ENCODE measurements at places on chromosomes 16 and 17.
A peak's percentile ranks its signal among the peaks of the same experiment; 100 is the strongest.

DNA sequence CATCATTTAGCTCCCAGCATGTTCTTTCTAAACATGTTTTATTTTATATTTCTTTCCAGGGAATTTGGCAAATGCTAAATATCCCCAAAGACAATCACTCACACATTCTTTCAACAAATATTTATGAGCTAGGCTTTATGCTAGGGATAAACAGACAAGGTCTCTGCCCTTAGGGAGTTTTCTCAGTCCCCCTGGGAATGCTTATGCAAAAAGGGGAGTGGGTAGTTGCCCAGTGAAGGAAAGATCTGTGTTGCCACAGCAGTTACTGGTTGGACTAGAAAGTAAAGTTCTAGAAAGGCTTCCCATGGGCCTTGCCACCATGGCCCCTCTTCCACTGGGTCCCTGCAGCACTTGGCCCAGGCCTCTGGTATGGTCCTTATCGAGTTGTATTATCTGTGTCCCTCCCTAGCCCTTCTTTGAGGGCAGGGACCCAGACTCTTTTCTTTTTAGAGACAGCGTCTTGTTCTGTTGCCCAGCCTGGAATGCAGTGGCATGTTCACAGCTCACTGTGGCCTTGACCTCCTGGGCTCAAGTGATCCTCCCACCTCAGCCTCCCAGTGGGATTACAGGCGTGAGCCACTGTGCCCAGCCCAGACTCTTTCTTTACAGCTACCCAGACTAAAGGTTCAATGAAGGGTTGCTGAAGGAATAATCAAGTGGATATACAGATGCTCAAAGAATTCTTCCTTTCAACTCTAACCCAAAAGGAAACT is 78.0 kb downstream of the YPEL2 start:
- DNase-seq = no peak

DNA sequence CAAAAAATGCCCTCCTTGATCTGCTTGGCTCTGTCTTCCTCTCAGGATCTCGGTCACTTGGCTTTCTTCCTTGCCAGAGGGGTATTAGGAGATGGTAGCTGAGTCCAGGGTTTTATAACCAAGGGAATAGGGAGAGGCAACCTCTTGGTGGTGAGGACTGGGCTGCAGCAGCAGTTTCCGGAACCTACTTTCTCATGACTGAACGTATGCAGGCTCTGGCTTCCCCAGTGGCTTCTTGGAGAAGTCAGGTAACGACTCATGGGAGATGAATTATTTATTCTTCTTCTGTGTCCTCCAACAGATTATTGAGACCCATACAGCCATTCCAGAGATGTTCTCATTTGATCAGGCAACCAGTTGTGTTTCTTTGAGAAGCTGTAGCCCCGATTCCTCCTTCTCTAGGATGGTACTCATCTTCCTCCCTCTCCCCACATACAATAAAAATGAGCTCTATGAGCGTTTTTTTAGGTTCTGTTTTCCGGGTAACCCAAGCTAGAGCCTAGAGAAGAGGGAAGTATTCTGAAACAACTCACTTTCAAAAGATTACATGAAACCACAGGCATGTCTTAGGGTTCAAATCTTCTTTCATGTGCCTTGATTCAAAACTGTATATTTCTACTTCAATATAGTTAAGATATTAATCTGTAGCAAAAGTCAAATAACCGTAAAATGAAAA is 22.3 kb upstream of the DHX40 start:
- DNase-seq = no peak

DNA sequence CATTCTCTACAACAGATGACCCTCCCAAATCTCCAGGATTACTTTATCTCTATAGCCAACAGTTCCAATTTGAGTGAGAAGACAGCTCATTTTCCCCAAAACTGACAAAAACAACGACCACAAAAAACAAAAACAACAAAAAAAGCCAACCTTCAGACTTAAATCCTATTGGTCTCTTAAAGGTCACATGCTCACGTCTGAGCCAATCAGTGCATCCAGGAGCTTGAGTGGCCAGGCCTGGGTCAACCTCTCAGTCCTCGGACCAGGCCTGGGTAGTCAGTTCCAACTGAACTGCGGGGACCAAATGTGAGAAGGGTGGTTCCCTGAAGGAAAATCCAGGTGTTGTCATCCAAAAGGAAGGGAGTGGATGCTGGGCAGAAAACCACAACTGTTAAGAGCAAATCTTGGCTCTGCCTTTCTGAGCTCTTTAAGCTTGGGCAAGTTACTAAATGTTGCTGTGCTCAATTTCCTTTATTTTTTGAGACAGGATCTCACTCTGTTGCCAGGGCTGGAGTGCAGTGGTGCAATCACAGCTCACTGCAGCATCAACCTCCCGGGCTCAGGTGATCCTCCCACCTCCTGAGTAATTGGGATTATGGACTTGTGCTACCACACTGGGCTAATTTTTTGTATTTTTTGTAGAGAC is 43.0 kb upstream of the MSI2 start:
- DNase-seq = no peak

DNA sequence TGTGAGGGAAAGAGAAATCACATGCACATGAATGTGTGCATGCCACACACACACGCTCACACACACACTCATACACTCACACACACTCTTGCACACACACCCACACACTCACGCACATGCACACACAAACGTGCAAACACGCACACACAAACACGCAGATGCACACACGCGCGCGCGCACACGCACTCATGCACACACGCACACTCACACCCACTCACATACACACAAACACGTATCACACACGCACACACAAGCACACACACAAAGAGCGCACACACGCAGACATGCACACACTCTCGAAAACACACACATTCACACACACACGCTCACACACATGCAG is 72.2 kb downstream of the GAS7 start:
- no peak for DNase-seq

- DNase-seq = peak; percentile 32
Measured at GRCh38 chr17:68627956-68628575, 26.9 kb upstream of the FAM20A start.

DNA sequence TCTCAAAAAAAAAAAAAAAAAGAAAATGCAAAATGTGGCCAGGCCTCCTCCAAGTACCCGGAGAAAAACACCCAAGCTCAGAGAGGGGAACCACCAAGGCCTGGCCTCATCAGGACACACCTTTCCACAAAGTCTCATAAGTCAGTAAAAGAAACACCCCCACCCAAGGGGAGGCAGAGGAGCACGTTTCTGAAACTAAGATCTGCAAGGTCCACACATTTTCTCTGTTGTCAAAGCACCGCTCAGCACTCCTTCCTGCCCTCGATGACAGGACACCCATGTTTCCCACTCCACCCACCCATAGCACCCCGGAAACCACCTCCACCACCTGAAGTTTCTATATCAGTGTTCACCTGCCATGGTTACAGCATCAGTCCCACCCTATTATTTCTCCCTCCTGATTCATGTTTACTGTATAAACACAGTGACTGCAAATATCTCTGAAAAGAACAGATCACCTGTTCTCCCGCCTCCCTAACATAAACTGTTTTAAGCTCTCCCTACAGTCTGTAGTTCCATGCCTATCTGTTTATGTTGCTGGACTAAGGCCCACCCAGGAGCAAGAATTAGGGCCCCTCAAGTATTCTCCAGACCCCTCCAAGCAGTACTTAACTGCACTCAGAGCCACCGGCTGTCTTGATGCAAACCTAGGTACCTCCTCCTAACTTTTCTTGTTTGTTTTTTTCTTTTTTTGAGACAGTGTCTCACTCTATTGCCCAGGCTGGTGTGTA is 2.0 kb downstream of the CORO7 start:
- DNase-seq = peak; percentile 94

GRCh38 chr16:26026709-26027450 is 335.1 kb downstream of the HS3ST4 start:
- no peak for DNase-seq

- no peak for DNase-seq
Measured at GRCh38 chr17:1095090-1095852, 84.5 kb downstream of the ABR start.

- DNase-seq = no peak
Measured at GRCh38 chr16:61823326-61823725, 212.9 kb downstream of the CDH8 start.

- no peak for DNase-seq
Measured at GRCh38 chr16:83802135-83802534, 5.6 kb upstream of the HSBP1 start.

GRCh38 chr16:52708476-52708875 is 161.5 kb upstream of the TOX3 start:
- no peak for DNase-seq

GRCh38 chr16:81645266-81645694 is 133.8 kb upstream of the PLCG2 start:
- no peak for DNase-seq

DNA sequence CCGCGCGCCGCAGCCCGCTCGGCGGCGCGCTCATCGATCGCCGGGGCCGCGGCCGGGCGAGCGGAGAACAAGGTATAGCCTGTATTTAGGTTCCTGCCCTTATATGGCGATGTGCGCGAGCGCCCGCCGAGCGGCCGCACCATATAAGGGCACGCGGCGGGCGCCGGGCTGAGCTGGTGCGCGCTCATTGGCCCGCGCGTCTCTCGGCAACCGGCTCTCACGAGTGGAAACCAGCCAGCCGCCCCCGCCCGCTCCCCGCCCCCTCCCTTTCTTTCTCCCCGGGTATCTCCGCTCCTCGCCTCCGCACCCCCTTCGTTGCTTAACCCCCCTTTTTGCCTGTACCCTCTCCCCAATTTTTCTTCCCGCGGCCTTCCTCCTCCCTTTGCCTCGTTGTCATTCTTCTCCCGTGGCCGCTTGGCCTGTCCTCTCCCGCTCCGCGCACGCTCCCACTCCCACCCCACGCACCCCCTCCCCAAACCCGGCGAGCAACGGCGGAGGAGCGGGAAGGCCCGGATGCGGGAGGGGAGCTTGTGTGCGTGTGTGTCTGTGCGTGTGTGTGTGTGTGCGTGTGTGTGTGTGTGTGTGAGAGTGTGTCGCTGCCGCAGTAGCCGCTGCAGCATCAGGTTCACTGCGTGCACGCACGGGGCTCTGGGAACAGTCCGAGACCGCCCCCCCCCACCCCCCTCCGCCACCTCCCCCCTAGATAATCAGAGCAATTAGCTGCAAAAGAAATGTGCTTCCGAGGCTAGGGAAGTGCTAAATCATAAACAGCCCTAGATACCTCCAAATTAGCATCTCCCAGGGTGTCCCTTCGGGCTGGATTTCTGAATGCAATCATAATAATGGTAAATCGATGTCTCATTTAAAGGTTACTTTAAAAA is 13.5 kb upstream of the CBX8 start:
- DNase-seq = peak; percentile 94

GRCh38 chr17:82062076-82062983 is 3.3 kb downstream of the DUS1L start:
- DNase-seq = no peak

GRCh38 chr16:11576427-11577289 is 10.1 kb downstream of the LITAF start:
- DNase-seq = no peak

GRCh38 chr17:30505868-30506417 is 28.7 kb downstream of the GOSR1 start:
- DNase-seq = no peak

DNA sequence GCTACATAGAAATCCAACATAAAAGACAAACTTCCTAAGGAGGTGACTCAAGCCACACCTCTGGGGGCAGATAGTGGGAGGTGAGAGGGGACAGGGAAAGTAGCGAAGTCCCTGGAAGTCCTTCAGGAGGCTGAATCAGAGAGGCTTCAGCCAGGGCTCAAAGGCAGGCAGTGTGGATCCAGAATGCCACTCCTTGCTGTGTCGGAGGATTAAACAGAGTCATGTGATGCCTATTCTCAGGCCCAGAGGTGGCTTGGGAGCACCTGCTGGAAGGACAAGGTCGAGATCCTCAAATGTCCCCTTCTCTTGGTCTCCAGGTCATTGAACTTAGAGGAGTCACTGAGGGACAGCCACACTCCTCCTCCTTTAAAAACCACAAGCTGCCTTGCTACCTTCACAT is 391.1 kb downstream of the SOX9 start:
- no peak for DNase-seq

GRCh38 chr16:80084614-80085013 is 456.2 kb upstream of the DYNLRB2 start:
- peak; percentile 67 for DNase-seq

- no peak for DNase-seq
Measured at GRCh38 chr17:79919164-79919585, 79.9 kb upstream of the CBX4 start.

DNA sequence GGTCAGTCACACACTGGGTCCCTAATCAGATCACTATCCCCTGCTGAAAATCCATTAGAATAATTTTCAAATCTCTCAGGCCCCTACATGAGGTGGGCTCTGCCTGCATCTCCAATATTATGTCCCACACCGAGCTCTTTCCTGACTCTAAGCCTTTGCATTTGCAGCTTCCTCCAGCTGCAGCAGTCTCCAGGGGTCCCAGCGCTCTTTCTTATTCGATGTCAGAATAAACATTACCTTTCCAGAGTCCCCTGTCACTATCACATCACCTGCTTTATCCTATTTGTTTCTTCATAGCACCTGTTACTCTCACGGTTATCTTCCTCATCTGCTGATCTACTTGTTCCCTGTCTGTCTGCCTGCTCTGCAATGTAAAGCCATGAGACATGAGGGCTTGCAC is 57.3 kb upstream of the MON1B start:
- DNase-seq = no peak

- no peak for DNase-seq
Measured at GRCh38 chr17:12282056-12282455, 261.4 kb downstream of the MAP2K4 start.

DNA sequence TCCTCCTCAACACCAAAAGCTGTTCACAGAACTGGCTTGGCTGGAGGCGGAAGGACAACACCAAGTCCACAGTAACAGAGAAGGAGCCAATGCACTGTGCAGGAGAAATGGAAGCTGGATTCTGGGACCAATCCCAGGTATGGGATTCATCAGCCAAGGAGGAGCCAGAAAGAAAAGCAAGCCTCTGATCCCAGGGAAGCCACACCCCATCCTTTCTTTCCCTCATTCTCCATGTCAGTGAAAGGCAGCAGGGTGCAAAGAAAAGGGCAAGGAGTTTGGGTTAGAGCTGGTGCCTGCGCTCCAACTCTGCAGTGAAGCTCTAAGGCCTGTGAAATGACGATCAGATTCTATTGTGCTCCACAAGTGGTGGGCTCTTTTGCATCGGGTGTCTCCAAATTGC is 11.0 kb downstream of the DCAKD start:
- DNase-seq = no peak

- no peak for DNase-seq
Measured at GRCh38 chr16:84497418-84498222, 6.8 kb downstream of the MEAK7 start.

All from activated CD4-positive, alpha-beta T cell treated with anti-CD3 and anti-CD28 coated beads, Interleukin-2, amount 10 ng/mL, durations not matched to agents 24 days and 14 days (primary cell).